ENCODE measurements at places on chromosomes 11 and 22.

DNA sequence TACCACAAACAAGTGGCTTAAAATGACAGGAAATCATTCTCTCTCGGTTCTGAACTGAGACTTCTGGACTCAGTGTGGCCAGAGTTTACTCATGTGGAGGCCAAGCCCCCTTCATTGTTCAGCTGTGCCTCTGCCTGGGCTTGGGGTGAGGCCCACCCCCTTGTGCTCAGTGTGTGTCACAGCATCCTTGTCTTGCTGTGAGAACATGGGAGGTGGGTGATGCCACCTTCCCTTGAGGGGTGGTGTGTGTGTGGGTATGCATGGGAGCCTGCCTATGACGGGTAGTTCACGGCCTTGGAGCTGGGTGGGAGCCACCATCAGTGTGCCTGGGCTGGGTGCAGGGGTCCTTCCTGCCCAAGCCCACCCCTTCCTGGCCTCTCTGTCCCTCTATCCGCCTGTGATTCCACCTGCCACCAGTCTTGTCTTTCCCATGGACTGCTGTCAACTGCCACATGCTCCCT lies 101.7 kb downstream of the MORC2 start:
- DNase-seq, result no peak

- no peak for DNase-seq
Observed at GRCh38 chr11:101458161-101458560, 125.6 kb downstream of the TRPC6 start.

DNA sequence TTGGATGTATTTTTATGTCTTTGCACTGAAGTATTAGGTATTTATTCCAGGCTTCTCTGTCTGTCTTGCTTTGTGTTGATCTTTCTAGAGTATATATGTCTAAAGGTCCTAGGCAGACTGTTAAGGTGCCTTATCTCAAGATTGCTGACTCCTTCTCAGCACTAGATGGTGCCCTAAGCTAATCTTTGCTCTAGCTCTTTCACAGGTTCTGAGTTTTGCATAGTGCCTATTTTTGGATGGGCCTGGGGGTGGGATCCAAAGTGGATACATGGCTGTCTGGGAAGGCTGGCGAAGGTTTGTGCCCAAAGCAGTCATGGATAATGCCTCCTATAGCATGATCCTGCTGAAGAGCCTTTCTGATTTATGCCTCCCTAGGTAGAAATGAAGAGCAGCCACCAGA lies 154.9 kb downstream of the TRPC6 start:
- DNase-seq, result no peak

- no peak for DNase-seq
Observed at GRCh38 chr11:46472662-46472994, 81.1 kb upstream of the CHRM4 start.

DNA sequence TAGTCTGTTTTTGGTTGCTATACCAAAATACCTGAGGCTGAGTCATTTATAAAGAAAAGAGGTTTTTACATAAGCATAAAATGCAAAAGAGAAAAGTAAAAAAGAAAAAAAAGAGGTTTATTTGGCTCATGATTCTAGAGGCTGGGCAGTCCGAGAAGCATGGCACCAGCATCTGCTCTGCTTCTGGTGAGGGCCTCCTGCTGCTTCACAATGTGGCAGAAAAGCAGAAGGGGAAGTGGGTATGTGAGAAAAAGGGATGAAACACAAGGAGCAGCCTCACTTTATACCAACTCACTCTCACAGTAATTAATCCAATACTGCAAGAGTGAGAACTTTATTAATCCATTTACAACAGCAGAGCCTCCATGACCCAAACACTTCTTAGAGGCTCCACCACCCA lies 47.1 kb downstream of the MTNR1B start:
- no peak for DNase-seq

- DNase-seq, result no peak
Observed at GRCh38 chr22:50567721-50568252, 5.1 kb upstream of the SYCE3 start.

GRCh38 chr11:64241241-64241490 lies 271 bp downstream of the FKBP2 start:
- DNase-seq, result no peak

- DNase-seq, result no peak
Observed at GRCh38 chr22:43303166-43303565, 40.0 kb downstream of the SCUBE1 start.

- no peak for DNase-seq
Observed at GRCh38 chr11:17477361-17477760, 716 bp upstream of the ABCC8 start.

DNA sequence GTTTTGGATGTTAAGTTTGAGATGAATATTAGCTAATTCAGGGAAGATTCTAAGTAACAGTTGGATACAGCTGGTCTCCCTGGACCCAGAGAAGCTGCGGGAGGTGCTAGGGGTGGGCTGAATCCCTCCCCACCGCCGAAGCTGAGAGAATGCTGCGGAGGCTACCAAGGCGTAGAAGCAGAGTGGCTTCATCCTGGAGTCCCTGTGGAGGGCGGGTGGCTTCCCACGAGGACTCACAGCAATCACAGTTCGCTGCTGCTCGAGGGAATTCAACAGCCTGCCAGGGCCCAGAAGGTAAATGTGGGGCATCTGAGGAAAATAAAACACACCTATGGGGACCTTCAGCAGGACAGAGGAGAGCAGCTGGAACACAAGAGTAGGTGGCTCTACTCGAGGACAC lies 11.1 kb upstream of the B3GAT1 start:
- no peak for DNase-seq

DNA sequence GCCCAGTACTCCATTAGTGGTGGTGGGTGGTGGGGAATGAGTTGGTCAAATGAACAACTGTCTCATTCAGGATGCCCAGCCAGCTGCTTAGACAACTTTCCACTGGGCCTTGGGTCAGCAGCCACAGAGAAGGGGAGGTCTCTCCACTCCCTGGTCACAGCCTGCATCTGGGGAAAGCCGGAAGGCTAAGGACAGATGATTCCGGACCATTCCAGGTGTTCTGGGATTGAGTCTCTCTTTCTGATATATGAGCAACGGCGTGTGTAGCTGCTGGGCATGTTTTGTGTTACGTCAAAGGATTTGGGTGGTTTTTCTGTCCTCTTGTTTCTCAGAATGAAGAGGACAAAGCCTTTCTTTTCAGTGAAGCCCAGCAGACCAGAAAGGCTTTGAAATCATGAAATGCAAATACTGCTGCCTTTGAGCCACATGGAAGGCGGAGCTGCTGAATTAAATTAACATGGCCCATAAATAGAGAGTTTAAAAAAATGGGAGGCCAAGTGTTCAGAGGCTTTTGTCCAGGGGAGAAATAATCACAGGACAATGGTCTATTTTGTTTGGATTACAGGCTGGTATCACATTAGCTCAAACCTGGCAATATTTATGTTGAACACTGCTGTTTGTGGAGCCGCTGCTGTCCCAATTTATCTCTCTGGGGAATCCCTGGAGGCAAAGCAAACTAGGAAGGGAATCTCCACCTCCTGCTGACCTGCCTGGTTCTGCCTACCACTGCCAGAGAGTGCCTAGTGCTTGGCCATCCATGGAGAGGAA lies 234.4 kb upstream of the E2F8 start:
- peak; percentile 54 for DNase-seq

DNA sequence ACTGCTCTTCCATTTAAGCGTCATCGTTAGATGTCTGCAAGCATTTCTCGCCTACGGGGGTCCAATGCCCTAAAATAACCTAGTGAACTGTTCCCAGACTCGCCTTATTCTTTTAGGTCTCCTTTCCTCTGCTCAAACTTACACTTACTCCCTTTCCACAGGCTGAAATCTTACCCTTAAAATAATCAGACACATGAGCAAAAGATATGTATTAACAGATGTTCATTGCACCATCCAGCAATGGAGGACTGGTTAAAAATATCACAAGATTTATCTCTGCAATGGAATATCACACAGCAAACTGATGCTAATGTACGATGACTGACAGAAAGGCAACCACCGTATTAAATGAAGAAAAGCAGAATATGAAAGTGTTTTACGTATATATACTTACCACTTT lies 1.6 kb upstream of the CSTF3 start:
- no peak for DNase-seq

GRCh38 chr11:425301-425700 lies 10.5 kb upstream of the SIGIRR start:
- DNase-seq, result no peak
